ENCODE measurements at places on chromosomes 4 and X.

DNA sequence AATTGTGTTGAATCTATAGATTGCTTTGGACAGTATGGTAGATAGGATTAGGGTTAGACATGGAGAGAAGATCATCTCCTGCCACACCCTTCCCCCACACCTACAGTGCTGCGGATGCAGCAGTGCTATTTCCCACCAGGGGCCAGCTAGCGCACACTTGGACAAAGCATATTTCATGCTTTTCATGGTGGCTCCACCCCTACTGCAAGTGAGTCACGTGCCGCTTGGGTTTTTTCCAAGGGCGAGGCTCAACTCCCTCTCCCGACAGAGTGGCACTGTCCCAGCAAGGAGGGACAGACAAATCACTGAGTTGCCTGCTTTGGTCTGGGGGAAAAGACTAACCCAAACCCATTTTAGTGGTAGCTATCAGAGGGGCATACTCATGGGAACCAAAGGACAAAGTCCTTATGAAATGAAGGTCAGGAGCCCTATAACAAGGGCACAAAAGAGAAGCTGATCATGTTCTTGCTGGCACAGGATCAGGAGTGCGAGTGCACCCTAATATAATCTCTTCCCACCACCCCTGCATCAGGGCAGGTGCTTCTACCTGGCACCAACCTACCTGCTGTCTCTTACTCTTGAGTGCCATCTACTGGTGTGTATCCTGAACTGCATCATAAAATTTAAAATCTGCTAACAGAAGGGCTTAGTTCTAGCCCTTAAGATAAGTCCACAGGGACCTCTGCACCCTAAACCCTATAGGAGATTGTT lies 55.1 kb upstream of the PGAM4 start:
- DNase-seq = peak; percentile 69

DNA sequence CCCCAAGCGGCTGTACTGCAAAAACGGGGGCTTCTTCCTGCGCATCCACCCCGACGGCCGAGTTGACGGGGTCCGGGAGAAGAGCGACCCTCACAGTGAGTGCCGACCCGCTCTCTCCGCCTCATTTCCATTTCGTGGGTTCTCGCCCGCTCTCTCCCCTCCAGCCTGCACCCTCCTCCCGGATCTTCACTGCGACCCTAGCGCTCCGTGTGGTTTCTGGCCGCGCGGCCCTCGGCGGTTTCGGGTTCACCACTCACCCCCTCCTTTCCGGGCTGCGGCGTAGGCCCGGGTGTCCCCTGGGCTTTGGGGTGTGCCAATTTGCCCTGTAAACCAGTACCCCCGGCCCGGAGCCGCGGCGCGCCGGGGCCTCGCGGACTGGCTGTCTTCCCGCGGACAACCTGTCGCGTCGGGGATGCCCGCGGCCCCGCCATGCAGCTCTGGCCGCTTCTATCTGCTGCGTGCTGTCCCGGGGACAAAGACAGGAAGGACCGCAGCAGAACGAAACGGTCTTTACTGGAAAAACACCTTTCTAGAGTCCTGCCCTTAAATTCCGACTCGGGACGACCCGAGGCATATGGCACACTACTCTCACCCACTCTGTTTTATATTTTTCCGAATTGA lies 737 bp downstream of the FGF2 start:
- peak; percentile 49 for DNase-seq

- DNase-seq = no peak
These were observed 6.7 kb downstream of the NUP62CL start for GRCh38 chrX:107199491-107199890.

DNA sequence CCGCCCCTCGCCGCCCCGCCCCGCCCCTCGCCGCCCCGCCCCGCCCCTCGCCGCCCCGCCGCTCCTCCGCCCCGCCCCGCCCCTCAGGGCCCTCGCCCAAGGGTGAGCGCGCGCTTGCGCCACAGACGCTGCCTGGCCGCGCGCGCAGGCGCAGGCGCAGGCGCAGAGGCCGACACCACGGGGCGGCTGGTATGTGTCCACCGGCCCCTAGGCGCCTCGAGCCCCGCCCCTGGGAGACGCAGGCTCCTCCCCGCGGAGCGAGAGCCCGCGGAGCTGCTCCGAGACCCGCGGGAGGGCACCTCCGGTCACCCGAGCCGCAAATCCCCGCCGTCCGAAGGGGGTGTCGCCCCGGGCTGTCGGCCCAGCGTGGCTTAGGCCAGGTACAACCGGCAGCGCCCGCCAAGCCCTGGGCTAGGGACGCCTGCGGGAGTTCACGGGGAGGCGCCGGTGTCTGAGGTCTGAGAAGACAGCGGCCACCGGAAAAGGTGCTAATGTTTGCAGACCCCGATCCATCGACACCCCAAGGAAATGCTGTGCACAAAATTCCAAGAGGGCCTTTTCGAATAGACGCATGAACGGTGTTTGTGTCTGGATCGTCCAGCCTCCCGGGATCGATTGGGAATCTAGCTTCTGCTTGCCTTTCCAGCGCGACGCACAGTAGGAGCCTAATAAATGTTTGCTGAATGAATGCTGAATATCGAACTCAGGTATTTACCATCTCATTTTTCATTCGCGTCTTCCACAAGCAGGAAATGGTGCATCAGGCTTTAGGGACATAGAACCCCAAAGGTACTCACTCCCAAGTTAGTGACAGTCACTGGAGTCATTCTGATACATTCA lies 473 bp upstream of the CCNQ start:
- peak; percentile 92 for DNase-seq

DNA sequence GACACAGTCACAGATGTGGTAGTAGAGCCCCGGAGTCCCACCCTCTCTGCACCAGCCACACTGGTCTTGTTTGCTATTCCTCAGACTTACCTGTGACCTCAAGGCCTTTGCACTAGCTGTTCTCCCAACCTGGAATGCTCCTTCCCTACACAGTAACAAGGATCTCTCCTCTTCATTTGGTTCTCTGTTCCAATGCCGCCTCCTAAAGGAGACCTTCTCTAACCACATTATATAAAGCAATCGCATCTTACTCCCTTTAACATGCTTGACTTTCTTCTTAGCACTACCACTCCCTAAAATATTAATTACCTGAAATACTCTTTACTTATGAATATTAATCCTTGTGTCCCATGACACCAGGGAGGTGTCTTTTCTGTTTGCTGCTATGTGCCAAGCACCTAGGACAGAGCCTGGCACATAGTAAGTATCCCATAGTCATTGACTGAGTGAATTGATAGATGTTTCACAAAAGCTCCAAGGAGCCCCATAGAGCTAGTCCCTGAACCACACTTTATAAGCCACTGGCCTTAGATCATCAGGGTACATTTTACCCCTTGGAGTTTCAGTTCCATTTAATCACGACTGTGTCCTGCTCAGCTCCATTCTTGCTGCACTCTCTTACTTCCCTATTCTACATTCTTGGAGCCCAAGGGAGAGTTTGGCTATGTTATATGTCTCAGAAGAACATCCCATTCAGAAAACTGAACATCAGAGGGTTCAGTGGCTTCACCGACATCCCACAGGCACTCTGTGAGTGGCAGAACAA lies 312.7 kb downstream of the RAB28 start:
- DNase-seq = no peak

DNA sequence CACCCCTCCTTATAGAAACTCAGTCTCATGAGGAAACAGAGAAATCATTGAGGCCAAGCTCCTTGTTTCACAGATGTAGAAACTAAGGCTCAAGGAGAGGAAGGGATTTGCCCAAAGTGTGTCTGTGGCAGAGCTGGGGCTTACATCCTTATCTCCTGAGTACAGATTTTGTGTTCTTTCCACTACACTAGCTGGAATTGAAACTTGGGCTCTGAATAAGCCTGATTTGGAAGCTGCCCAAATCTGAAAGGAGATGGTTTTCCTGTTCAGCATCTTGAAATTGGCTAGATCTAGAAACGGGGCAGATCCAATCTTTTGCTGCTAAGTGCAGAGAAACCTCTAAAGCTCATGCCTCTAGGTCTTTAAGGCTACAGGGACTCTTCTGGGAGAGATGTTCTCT lies 24.3 kb downstream of the AWAT2 start:
- DNase-seq = no peak

DNA sequence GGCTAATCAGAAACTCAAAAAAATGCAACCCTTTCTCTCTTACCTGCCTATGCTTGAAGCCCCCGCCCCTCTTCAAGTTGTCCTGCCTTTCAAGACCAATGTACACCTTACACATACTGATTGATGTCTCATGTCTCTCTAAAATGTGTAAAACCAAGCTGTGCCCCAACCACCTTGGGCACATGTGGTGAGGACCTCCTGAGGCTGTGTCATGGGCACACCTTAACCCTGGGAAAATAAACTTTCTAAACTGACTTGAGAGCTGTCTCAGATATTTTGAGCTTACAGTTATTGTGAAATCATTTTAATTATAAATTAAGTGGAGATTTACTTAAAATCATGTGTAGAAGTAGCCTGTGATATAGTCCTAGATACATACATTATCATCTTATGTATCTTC lies 22.2 kb downstream of the GUF1 start:
- no peak for DNase-seq

DNA sequence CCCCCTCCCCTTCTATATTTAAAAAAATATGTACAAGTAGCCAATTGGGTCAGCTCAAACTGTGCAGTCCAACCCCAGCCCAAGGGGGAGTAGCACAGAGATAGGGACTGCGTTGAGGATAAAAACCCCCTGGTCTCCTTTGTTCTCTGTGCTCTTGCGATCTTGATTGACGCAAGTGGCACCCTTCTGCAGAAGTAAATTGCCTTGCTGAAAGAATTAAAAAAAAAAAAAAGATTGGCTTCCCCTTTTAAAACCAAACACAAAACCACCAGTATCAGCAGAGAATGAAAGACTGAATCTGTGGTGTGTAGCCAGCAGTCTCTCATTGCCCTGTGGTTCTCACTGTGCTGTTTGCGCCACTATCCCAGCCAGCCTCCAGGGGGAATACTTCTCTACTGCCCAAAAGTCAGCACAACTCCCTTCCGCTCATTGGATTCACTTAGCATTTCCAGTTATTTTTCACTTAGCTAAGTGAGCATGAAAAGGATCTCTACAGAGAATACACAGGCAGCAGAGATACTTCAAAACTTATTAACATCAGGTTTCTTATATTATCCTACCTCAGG lies 29.7 kb downstream of the MANBA start:
- DNase-seq = no peak

- no peak for DNase-seq
These were observed 58.3 kb downstream of the KCNIP4 start for GRCh38 chr4:21890231-21890630.

- peak; percentile 67 for DNase-seq
These were observed at the start of gene PDGFC for GRCh38 chr4:156971676-156972378. Gene PDGFC, minus strand, starts transcription at chr4:156971799. Its CDS starts 896 bp downstream, at chr4:156970903.

DNA sequence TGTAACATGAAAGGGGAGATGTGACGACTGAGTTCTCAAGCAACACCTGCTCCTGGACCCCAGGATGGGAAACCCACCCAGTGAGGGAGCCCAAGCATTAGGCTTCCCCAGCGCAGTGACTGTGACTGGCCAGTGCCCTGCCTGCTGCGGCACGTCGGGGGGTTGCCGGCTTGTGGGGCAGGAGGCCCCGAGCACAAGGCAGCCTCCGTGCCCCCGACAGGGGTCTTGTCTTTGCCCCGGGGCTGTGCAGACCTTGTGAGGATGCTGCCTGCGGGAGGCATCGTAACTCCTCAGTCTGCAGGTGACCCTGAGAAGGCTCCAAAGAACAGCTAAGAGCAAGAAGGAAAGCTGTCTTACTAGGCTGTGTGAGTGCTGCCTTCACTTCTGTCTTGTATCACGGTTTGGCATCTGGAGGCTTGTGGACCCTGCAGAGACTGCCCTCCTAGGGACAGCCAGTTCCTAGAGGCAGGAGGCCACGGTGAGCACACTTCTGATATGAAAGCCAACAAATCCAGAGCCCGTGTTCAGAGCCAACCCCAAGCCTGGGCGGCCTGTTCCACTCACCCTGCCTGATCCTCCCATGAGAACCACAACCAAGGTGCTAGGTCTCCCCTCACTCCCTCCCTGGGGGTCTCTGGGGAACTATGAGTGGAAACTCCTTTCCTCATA lies 47.7 kb downstream of the FGFRL1 start:
- no peak for DNase-seq

- no peak for DNase-seq
These were observed 309.4 kb downstream of the PPP3CA start for GRCh38 chr4:101037938-101038413.

DNA sequence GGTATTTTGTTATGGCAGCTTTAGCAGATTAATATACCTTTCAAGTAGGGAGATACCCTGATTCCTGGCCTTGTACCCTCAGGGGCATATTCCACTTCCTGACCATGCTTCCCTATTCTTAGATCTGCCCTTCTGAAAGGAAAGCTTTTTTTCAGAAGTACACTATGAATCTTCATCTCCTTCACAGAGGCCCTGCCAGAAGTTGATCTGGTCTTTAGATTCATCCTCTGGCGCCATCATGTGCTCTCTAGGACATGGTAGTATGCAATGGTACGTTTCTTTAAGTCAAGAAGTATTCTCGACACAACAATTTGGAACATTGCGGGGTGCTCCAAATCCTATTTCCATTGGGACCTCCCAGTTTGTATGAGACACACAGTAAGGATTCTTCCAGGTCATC lies 39.6 kb upstream of the DIPK2B start:
- no peak for DNase-seq

DNA sequence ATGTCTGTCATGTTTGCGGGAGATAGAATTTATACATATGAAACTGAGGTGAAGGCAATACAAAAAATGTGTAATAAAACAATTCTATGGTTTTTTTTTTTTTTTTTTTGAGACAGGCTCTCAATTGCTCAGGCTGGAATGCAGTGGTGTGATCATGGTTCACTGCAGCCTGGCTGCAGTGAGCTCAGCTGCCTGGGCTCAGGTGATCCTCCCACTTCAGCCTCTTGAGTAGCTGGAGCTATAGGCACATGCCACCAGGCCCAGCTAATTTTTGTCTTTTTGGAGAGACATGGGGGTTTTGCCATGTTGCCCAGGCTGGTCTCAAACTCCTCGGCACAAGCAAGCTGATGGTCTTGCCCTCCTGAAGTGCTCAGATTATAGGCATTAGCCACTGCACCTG lies 10.1 kb downstream of the RADX start:
- DNase-seq = no peak

- DNase-seq = no peak
These were observed 487.4 kb upstream of the TENM3 start for GRCh38 chr4:181755846-181756245.

DNA sequence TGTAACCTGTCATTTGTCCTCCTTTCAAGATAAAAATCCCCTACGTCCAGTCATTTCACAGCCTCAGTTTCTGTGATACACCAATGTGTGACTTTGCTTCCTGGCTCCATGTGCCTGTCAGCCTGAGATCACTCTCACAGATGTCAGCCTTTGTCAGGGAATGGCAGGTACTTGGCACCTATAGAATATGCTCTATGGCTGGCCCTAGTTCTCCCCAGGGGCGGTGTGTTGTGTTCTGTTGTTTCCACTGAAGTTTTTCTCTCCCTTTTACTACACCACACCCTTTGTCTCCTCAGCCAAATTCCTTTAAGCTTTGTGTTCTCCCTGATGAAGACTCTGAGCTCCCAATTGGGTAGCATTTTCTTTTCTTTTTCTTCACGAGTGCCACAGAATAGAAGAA lies 81.7 kb downstream of the ALPK1 start:
- DNase-seq = no peak

- DNase-seq = no peak
These were observed 330.5 kb downstream of the RAPGEF2 start for GRCh38 chr4:159433337-159433736.

GRCh38 chr4:185054272-185054671 lies 36.0 kb downstream of the HELT start:
- no peak for DNase-seq

Measured in transverse colon (tissue), 4 donors.